ENCODE measurements at places on chromosomes 3 and 15.

DNA sequence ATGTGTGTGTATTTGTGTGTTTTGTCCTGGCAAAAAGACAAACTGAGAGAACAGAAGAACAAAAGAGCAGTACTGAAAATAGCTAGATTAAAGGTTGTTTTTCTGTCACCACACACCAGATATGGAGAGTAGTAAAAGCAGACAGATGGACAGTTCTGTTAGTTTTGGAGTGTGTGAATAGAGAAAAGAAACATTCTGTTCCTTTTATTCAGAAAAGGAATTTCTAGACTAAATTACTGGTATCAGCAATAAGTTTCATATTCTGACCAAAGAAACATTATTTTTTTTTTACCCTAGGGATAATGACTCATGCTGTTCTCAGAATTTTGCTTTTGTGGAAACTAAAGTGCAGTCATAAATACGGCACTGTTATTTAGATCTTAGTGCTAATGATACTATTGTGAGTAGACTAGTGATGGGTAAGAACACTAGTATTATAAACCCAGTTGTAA lies 32.9 kb downstream of the PIK3CA start:
- no peak for DNase-seq

DNA sequence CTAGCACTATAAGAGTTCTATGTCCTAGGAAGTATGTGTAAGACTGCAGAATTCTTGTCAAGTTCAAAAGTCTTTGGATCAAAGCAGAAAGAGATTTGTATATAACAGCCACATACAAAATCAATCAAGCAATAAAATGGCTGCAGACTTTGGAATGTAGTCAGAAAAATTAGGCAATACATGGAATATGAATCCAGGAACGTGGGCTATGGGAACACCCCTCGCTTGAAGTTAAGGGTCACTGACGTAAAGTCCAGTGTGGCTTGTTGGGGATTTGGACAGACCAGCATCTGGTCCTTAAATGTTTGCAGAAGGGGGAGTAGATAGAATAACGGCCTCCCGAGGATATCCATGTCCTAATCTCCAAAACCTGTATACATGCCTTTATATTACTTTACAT lies 178.6 kb downstream of the ADAMTS9 start:
- no peak for DNase-seq

GRCh38 chr3:156787001-156787400 lies 39.2 kb upstream of the LEKR1 start:
- no peak for DNase-seq

DNA sequence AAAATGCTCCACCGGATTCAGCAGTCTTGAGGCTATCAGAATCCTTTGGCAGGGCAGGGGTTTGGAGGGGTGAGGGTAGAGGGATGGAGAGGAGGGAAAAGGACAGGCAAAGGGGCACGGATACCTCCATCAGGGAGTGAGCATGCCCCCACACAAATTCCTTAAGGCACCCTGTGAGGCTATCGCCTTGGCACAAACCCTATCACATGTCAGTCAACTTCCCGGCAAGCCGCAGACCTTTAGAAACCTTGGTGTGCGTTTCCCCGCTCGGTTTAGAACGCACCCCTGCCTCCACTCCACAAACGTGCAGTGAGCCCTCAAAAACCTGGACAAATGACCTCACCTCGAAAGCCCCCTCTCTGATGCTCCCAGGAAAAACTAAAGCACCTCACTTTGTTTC lies 422 bp upstream of the SETMAR start:
- DNase-seq: no peak

DNA sequence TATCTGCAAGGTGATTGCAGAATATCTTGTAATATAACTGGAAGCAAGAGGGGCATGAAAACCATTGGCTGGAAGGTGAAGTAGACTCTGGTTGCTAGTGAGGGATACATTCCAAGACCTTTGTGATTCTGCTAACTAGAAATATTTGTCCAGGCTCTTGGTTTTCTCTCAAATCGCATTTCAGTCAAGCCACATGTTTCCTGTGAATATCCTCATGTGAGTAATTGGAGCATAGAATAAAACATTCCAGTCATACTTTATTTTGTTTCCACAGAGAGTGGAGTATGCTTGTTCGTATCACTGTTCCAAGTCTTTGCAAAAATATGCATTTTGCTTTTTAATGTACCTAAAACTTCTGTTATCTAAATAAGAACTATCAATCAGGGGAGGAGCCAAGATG lies 850.0 kb downstream of the EPHA3 start:
- DNase-seq: no peak

- no peak for DNase-seq
Observed at GRCh38 chr3:14345496-14346150, 56.8 kb upstream of the SLC6A6 start.

GRCh38 chr3:46989146-46989810 lies 9.8 kb downstream of the NBEAL2 start:
- no peak for DNase-seq

- no peak for DNase-seq
Observed at GRCh38 chr3:43346978-43347749, 60.8 kb downstream of the SNRK start.

DNA sequence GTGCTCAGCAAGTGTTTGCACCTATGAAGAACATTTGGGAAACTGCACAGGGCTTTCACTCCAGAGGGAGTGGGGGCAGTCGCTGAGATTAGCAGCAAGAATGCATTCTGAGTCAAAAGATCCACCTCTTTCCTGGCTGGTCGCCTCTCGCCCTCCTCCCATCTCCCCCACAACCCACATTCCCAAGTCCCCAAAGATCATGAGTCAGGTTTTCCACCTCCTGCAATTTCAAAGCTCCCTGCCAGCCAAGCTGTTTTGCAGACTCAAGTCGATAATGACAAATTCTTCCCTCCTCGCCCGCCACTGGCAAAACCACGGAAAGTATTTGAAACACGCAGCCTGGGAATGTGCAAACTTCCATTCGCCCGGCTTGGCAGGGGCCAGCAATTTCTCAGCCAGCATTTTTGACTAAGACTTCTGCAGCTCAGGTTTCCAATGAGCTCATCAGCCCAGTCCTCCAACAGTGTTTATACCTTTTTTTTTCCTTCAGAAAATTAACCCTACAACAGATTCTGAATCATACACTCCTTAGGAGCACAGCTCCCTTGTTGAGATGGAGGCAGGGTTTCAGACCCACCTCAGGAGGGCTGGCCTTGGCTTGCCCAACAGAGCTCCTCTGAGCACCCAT lies 181.4 kb downstream of the SMAD6 start:
- DNase-seq: no peak

DNA sequence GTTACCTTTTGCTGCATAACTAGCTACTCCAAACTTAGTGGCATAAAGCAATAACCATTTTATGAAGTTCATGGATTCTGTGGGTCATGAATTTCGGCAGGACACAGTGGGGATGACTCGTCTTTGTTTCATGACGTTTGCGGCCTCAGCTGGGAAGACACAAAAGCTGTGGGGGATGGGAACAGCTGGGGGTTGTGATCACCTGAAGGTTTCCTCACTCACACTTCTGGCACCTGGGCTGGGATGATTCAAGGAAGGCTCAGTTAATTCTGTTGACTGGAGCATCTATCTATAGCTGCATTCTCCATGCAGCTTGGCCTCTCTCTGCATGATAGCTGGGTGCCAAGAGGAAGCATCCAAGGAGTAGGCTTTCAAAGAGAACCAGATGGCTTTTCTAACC lies 332.8 kb downstream of the ULK4 start:
- DNase-seq: no peak

- no peak for DNase-seq
Observed at GRCh38 chr3:94360987-94361386, 298.1 kb downstream of the NSUN3 start.

GRCh38 chr3:172142864-172143451 lies 103.6 kb downstream of the FNDC3B start:
- DNase-seq: no peak

GRCh38 chr3:187629711-187630110 lies 40.5 kb downstream of the SST start:
- no peak for DNase-seq

GRCh38 chr15:79076661-79077060 lies 13.9 kb downstream of the RASGRF1 start:
- no peak for DNase-seq

DNA sequence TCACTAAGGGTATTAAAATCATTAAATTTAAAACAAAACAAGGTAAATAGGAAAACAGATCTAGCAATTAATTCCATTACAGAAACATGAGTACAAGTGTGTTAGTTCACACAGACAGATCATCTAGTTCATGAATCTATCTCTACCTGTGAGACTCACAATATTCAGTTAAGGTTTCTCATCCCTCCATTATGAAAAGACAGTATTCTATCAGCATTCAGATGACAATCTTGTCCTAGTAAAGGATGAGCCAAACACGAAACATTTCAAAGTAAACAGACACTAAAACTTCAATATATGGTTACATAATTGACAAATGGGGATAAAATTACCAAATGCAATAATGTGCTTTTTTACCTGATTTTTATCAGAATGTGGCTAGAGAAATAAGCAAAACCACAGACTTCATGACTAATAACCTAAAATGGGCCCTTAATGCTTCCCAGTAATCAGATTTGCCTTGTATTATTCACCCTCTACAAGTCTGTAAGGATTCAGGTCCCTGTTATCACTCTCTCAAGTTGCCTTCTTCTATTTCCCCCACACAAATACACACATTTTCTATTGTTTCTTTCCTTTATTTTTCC lies 126.8 kb downstream of the DLG1 start:
- DNase-seq: no peak

GRCh38 chr15:62663547-62663946 lies 379.0 kb upstream of the TPM1 start:
- no peak for DNase-seq

DNA sequence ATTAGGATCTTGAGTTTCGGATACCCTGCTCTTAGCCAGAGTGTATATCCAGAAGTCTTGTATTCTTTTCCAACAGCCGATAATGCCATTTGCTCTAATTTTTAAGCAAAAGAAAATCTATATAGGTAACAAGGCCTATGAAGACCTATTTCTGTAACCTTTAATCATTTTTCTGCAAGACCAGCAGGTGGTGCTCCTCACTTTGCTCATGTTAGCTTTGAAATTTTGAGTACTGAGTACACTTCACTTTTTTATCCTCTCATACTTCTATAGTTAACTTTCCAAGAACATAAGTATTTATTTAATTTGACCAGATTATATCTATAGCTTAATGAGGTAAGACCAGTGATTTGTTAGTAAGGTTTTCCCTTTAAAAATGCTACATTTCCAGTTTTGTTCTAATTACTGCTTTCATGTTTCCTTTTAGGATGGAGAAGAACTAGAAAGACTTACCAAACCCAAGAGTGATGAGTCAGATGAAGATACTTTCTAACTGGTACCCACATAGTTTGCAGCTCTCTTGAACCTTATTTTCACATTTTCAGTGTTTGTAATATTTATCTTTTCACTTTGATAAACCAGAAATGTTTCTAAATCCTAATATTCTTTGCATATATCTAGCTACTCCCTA lies 20.5 kb downstream of the SLC35A5 start:
- DNase-seq: peak; percentile 11

DNA sequence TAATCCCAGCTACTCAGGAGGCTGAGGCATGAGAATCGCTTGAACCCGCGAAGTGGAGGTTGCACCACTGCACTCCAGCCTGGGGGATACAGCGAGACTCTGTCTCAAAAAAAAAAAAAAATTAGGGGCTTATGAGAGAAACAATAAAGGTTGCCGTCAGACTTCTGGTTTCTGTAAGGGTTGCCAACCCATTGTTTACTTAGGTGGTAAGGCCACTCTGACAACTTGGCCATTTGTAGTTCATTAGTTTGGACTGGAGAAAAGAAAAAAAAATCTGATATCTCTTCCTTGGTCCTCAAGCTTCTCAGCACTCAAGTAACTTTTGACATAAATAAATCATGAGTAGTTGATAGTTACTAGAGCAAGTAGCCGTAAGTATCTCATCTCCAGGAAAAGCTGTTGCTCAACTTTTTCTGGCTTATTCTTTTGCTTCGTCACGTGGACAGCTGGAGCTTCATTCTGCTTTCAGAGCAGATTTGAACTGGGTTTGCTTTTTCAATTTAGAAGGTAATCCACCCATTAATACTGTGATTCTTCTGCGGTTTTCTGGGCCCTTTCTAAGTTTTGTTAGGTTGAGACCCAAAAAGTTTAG lies 9.4 kb downstream of the SNX1 start:
- no peak for DNase-seq

- no peak for DNase-seq
Observed at GRCh38 chr3:56277236-56277635, 191.0 kb downstream of the ERC2 start.

GRCh38 chr3:27617552-27617951 lies 104.6 kb downstream of the EOMES start:
- no peak for DNase-seq

GRCh38 chr15:74642734-74643664 lies 27.4 kb downstream of the CLK3 start:
- no peak for DNase-seq

DNA sequence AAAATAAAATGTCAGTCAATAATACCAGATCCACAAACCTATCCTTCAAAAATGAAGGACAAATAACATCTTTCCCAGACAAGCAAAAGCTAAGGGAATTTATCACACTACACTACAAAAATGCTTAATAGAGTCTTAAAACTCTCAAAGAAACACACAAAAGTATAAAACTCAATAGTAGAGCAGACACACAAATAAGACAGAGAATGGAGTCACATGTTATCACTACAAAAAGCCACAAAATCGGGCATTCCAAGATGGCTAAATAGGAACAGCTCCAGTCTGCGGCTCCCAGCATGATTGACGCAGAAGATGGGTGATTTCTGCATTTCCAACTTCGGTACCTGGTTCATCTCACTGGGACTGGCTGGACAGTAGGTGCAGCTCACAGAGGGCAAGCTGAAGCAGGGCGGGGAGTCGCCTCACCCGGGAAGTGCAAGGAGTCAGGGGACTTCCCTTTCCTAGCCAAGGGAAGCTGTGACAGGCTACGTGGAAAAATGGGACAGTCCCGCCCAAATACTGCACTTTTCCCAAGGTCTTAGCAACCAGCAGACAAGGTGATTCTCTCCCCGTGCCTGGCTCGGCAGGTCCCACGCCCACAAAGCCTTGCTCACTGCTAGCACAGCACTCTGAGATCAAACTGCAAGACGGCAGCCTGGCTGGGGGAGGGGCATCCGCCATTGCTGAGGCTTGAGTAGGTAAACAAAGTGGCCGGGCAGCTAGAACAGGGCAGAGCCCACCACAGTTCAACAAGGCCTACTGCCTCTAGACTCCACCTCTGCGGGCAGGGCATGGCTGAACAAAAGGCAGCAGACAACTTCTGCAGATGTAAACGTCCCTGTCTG lies 46.3 kb downstream of the SENP7 start:
- DNase-seq: no peak

DNA sequence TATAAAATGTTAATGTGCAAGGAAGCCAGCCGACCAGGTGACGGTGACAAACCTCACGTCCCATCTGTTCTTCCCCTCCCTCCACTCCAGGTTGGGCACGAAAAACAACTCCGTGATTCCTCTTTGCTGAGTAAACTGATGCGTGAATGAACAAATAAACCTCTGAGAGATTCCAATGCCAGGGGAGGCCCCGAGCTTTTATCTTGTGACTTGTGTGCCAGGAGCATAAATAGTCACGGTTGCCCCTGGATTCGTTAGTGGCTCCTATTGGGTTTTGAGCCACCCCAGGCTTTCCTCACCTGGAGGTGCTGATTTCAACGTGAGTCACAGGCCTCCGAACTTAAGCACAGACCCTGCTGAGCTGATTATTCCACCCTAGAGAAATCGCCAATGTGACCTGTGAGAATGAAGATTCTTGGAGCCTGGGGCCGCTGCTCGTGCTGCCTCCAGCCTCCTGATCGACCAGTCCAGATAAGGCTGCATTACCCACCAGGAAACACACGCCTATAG lies 119.2 kb downstream of the SHQ1 start:
- DNase-seq: no peak

- DNase-seq: no peak
Observed at GRCh38 chr15:81052046-81052445, 51.3 kb downstream of the TLNRD1 start.

- no peak for DNase-seq
Observed at GRCh38 chr3:119800844-119801243, 18.9 kb downstream of the NR1I2 start.
